Left renal cortex interstitium (tissue), 4 donors: ENCODE measurements at places on chromosomes 12 and 14. TPM values are rescaled to one million over a fixed set of nuclear protein-coding genes. Genes with fewer than 3 reads are reported as not detected.

DNA sequence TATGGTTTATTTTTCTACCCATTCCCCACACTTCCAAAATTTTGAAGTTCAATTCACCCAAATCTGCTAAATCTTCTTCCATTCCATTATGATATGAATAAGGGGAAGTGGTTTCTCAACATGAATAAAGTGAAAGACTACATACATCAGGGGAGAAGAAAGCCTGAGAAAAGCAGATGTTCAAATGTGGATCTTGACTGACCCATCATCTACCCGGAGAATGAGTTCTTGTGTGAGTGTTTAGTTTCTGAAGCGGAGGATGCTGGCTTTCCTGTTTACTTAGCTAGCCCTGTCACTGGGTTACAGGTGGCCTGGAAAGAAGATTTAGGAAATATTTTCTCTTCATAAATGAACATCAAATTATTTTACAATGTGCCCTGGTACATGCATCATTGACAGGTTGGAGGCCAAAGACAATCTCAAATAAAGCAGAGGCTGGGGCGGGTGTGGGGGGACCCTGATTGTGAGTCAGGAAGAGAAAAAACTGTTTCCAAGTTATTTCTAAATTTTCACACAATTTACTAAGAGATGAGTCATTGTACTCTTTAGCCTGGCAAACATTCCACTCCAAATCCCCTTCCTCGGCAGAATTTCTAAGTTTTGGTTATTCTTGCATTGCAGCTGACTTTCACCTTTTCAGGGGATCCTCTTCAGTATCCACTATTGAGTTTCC is 135.6 kb downstream of the SLC25A21 start:
- no peak for DNase-seq

DNA sequence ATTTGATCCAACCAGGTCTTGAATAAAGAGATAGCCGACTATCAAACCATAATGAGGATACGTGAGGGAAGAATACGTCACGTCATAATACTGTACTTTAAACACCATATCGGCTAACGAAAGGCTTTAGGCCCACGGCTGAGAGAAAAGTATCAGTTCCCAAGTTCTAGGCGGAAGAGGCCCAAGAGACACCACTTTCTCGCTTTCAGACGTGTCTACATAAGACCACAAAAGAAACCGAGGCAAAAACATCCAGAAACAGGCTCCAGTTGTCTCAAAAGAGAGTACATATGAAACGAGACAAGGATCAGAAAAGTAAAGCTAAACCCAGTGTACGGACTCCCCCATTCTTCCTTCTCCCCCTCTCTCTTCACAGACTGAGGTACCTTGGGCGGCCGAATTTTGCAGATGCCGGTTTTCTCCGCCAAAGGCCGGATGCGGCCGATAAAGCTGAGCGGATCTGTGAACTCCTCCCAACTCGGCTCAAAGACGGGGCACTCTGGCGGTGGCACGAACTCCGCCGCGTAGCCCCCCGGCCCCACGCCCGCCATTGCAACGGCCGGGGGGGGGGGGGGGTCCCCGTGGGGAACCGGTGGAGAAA is 479 bp downstream of the KDM5A start:
- DNase-seq, result no peak

DNA sequence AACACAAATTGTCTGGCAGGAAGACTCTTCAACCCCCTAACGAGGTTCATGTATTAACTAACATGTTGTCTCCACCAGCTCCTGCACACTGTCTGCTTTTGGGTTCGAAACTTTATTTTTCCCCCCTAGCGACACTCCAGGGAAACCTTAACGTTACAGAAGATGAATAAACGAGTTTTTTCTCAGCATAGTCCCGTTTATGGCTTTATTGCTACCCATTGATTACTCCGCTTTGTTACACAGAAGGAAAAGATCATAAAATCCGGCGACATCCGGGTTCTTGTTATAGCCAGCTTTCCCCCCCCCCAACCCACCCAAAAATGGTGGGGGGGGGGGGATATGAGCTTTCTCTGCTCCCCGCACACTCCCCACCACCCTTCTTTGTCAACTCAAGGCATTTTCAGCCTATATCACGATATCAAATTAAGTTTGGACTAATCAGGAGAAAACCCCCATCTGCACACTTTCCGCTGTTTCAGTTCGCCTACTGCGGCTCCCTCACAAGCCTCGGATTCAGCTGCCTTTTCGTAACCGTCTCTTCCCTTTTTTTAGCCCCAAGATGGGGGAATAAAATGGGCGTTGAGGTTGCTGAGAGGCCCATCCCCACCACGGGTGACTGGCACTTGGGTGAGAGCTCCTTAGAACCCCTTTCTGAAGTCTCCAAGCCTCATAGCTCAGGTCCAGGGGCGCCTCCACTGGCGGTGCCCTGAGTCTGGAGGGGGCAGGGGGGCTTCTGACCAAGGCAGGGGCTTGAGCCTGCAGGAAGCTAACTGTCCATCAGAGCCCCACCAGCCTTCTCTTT is 1.4 kb upstream of the HOXC6 start:
- DNase-seq, result no peak

GRCh38 chr12:123479442-123480180 is 21.7 kb downstream of the SNRNP35 start:
- DNase-seq, result no peak

GRCh38 chr14:24861083-24861630 is 188.8 kb downstream of the STXBP6 start:
- no peak for DNase-seq

DNA sequence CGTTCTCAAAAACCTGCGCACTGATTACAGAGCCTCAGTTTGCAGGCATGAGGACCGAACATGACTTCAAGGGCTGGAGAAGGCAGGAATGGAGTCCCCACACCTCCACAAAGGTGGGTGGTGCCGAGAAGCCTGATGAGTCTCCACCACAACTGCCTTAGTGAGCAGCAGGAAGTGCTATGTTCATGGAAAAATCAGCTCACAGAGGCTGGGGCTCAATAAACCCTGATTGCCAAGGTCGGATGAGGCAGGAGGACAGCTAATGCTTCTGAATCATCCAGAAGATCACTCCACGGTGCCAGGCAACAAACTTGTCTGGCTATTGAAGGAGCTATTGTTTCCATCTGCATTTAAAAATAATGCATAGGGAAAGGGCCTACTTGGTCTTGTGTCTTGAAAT is 31.1 kb downstream of the APPL2 start:
- DNase-seq, result no peak

DNA sequence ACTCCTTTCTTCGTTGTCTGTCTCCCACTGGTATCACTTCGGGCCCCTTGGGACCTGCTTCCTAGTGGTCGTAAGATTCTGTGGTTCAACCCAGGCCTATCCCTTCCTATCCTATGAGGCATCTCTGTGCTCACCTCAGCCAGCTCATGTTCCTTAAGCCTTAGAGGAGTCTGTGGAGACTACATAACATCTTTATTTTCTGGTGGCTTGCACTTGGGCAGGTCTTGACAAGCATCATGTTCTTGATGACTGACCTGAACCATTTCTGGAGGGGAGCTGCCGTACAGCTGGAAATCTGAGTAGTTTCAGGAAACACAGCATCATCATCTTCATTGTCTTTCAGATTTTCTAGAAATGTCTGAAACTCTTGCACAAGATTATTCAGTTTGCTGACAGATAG is 69.3 kb downstream of the PPFIBP1 start:
- DNase-seq, result no peak

DNA sequence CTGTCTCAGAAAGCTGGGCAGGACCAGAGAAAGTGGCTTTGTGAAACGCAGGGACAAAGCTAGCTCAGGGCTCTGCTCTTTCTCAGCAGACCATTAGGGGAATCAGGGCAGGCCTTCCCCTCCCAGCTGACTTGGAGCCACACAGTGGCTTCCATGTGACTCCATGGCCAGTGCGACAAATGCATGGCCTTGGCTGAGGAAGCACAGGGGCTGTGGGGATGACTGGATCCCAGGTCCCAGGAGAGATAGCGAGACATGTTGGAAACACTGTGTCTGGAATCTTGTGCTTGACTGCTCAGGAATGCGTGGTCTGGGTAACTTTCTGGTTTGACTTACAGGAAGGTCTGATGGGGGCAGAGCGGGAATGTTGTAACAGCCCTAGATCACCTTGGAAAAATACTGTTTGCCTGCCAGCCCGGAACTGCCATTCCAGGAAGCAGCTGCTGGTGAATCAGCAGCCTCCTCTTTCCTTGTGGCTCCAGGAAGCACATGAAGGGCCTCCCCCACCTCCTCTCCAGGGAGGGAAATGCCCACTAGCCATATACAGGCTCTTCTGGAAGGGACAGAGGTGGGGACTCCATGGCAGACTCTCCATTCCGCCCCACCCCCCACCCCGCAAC is 133.5 kb upstream of the HIF1A start:
- peak; percentile 84 for DNase-seq

GRCh38 chr14:60977847-60978246 is 3.0 kb downstream of the TRMT5 start:
- DNase-seq, result no peak

GRCh38 chr12:123681605-123682004 is 10.7 kb downstream of the TCTN2 start:
- no peak for DNase-seq

- DNase-seq, result no peak
Measured at GRCh38 chr12:100168562-100168961, 25.9 kb upstream of the BLTP3B start.

GRCh38 chr12:1918884-1919236 is 408 bp upstream of the CACNA2D4 start:
- DNase-seq, result no peak

- no peak for DNase-seq
Measured at GRCh38 chr14:32102968-32103367, 25.9 kb downstream of the ARHGAP5 start.

DNA sequence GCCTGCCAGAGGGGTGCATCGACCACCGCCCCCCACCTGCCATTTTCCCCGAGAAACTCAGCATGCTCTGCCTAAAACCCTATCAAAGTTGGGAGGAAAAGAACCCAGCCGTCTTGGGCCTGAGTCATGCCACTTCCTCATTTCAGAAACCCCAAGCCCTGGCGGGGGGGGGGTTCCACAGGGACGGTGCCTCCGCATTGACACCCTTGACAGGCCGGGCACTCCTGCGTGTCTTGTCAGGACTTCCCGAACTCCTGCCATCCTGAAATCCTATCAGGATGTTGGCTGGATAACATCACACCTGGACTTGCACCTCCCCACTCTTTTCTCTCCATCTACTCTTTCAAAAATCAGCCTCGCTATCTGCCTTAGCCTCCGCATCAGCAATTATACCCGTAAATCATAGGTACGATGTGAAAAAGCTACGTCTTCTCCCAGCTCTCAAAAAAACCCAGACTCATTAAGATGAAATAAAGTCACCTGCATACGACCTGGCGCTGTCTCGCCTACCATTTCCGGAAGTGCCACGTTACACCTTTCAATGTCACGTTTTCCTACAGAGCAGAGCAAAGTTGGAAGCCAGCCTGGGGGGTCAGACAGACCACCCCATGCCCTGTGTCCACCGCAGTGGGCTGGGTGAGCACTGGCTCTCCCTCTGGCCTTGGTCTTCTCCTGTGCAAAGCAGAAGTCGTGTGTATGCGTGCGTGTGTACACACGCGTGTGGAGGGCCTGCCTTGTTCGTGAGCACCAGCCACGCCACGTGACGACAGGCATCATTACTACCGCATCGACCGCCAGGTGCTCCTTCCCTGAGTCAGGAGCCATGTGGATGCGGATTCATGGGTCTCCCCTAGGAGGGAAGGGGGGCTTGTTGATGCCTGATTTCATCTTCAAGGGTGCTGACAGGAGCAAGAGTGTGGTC is 96.7 kb downstream of the RFLNA start:
- no peak for DNase-seq

DNA sequence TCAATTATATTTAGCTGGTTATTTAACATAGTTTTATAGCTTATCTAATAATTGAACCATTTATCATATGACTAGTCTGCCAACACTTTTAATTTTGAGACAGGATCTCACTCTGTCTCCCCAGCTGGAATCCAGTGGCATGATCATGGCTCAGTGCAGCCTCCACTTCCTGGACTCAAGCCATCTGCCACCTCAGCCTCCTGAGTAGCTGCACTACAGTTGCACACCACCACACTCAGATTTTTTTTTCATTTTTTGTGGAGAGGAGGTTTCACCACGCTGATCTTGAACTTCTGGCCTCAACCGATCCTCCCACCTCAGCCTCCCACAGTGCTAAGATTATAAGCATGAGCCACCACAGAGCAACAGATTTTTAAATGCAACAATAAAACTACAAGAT is 151.4 kb upstream of the MDGA2 start:
- DNase-seq, result no peak

GRCh38 chr12:14883686-14884085 is 2.0 kb downstream of the MGP start:
- no peak for DNase-seq

GRCh38 chr12:27109334-27110028 is 27.1 kb upstream of the C12orf71 start:
- DNase-seq, result no peak

DNA sequence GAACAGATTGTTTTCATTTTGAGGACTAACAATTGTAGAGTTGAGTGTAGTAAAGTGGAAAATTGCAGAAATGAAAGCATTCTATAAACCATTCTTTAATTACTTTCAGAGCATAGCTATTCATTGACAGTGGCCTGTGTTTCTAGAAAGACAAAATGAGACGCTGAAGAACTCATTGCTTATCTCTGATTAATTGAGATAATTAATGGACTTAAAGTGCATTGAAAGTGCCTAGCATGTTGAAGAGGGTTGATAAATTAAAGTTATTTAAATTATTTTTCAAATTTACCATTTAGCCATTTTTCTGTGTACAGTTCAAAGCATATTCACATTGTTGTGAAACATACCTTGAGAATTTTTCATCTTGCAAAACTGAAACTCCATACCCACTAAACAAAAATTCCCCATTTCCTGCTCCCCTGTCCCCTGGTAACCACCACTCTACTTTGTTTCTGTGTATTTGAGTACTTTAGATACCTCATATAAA is 57.4 kb downstream of the DAAM1 start:
- no peak for DNase-seq

DNA sequence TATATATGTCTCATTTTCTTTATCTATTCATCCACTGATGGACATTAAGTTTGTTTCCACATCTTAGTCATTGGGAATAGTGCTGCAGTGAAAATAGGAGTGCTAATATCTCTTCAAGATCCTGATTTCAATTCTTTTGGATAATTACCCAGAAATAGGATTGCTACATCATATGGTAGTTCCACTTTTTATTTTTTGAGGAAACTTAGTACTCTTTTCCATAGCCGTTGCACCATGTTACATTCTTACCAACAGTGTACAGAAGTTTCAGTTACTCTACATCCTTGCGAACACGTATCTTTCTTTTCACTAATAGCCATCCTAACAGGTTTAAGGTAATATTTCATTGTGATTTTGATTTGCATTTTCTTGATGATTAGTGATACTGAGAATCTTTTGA is 29.8 kb downstream of the TESPA1 start:
- DNase-seq, result no peak

- DNase-seq, result no peak
Measured at GRCh38 chr14:75871181-75871880, 110.5 kb downstream of the TGFB3 start.

- DNase-seq, result no peak
Measured at GRCh38 chr12:81779216-81779615, 20.1 kb upstream of the PPFIA2 start.

GRCh38 chr12:54596526-54596946 is 8.1 kb upstream of the PPP1R1A start:
- peak; percentile 53 for DNase-seq

- no peak for DNase-seq
Measured at GRCh38 chr14:75831455-75831854, 150.3 kb downstream of the TGFB3 start.

The PTPN11 gene
- polyA plus RNA-seq, result 85.5 TPM

The PXN gene
- 67.4 TPM for polyA plus RNA-seq

The MYL6B gene
- 212 TPM for polyA plus RNA-seq
